CD4-positive, alpha-beta T cell treated with Interferon alpha-2 for 1 hour (primary cell): ENCODE measurements at places on chromosomes 11 and 22.

GRCh38 chr11:76688146-76688545 lies 17.6 kb upstream of the LRRC32 start:
- DNase-seq, result no peak

DNA sequence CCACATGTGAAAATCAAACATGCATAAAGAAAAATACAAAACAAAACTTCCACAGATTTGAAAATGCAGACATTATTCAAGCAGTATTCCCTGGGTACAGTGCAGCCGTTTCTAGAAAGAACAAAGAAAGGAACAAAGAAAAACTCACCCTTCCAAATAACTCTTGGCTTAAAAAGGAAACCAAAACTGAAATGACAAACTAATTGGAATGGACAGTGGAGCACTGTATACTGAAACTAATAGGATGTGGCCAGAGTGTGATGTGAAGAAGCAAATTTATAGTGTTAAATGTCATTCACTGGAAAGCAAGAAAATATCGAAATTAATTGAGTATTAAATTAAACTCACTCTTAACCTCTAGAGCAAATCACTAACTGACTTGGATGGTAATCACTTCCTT lies 55.4 kb downstream of the QSER1 start:
- no peak for DNase-seq

DNA sequence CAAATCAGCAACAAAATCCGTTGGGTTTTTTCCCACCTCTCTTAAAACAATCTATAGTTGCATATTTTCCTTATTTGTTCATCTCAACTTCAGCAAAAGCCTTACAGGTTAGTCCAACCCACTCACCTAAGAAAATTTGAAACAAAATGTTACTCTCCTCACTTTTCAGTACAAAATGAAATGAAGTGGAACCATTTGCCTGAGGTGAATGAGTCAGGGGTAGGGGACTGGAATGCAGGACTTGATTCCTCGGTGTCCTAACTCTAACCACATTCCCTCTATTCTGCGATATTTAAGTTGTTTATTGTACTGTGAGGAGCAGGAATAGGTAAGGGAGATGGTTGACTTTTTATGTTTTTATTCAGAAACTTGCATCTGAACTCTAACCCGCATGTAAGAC lies 16.4 kb downstream of the ATP5MG start:
- DNase-seq, result no peak

GRCh38 chr11:109993786-109994185 lies 99.4 kb upstream of the ZC3H12C start:
- DNase-seq, result no peak

DNA sequence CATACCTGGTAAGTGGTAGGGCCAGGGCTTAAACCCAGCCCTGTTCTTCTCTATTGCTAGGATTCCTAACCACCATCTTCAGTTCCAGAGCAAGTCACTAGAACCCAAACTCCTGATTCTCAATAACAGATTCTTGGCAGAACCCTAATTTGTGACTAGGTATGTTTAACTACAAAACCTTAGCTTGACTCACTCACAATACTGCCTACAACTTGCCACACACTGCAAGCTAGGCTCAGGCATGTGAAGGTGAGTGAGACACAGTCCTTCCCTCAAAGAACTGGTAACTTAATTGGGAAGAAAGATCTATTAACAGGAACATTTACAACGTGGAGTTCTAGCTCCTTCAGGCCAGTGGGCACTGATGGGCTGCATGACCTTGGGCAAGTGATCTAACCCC lies 14.5 kb upstream of the AMOTL1 start:
- DNase-seq, result no peak

DNA sequence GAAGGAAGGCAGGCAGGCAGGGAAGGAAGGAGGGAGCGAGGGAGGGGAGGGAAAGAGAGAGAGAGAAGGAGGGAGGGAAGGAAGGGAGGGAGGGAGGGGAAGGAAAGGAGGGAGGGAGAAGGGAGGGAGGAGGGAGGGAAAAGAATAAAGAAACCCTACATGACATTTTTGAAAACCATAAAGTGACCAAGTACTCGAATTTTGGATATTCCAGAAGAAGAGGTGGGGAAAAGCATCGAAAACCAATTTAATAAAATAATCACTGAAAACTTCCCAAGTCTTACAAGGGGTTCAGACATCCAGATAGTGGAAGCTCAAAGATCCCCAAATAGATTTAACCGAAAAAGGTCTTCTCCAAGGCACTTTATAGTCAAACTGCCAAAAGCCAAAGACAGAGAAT lies 11.7 kb downstream of the GDPD4 start:
- DNase-seq, result no peak

DNA sequence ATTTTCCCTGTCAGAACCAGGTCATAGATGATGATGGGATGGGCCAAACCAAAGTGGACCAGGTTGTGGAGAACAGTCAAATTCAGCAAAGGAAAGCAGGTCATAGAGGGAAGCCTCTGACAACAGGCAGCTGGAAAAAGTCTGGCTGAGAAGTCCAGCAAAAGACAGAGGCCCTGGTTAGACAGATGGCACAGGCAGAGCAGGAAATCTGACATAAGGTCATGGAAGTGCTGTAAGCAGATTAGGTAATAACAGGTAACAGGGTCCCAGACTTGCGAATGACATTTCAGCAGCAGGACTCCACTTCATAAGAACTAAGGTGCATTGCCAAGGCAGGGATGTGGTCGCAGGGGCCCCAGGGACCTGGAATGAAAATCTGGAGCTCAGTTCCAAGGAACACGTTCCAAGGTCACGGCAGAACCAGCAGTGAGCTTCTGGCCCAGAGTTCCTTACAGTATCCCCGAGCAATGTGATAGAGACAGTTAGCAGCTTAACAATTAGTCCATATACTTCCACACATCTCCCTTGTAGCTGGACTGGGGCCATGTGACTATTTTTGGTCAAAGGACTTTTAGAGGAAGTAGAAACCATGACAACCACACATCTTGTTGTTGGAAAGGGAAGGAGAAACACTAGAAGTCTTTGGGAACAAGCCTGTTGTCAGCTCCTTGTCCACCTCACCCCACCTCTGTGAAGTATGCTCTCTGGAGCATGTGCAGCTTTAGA lies 75.4 kb downstream of the ME3 start:
- no peak for DNase-seq

DNA sequence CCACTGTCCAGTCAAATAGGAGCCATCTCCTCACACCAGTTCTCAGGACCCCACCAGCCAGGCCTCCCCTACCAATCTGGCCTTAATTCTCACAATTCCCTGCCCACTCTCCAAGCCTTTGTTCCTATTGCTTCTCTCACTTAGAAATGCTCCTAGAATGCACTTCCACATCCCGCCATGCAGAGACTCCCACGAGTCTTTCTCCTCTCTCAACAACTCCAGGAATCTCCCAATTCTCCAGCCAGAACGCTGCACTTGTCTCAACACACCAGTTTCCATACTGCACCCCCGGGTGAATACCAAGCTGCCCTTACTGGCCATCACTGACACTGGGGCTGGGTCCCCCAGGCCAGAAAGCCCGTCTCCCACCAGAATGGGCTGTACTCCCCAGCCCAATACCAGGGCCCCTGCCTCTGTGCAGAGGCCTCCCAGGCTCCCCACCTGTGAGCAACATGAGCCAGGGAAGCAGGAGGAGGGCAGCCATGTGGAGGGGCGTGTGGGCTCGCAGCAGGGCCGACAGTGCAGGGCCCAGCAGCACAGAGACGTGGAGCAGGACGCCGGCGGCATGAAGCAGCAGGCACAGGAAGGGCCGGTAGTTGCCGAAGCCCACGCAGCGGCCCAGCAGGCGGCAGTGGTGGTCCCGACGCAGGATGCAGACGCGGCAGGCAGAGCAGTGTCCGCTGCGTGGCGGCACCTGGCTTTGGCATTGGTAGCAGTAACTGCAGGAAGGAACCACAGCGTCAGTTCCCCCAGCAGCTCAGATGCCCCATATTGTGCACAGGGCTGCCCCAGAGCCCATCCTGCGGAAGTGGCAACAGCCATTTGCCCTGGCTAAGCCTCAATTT lies 2.4 kb downstream of the ZDHHC24 start:
- peak; percentile 82 for DNase-seq

DNA sequence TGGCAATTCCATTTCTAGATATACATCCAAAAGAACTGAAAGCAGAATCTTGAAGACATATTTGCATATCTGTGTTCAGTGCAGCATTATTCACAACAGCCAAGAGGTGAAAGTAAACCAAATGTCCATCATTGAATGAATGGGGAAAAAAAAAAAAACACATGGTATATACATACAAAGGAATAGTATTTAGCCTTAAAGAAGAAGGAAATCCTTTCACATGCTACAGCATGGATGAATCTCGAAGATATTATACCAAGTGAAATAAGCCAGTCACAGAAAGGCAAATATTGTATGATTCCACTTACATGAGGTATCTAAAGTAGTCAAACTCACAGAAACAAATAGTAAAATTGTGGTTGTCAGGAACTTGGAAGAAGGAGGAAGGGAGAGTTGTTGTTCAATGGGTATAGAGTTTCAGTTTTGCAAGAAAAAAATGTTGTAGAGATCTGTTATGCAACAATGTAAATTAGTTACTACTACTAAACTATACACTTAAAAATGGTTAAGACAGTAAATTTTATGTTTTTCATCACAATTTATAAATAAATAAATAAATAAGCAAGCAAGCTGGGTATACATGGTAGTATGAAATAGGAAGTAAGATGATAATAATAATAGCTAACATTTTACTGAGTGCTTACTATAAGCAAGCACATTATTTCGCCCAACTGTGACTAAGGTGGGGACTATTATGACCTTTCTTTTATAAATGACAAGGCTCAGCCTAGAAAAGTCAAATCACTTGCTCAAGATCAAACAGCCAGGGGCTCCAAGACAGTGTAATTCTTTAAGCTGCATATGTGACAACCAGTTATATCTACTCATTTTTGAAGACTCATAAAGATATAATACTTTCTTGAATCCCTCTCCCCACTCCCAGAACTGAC lies 50.0 kb downstream of the FAM168A start:
- no peak for DNase-seq

GRCh38 chr11:74485868-74486267 lies 7.7 kb downstream of the LIPT2 start:
- no peak for DNase-seq

GRCh38 chr11:113670831-113671215 lies 35.3 kb downstream of the TMPRSS5 start:
- DNase-seq, result no peak

DNA sequence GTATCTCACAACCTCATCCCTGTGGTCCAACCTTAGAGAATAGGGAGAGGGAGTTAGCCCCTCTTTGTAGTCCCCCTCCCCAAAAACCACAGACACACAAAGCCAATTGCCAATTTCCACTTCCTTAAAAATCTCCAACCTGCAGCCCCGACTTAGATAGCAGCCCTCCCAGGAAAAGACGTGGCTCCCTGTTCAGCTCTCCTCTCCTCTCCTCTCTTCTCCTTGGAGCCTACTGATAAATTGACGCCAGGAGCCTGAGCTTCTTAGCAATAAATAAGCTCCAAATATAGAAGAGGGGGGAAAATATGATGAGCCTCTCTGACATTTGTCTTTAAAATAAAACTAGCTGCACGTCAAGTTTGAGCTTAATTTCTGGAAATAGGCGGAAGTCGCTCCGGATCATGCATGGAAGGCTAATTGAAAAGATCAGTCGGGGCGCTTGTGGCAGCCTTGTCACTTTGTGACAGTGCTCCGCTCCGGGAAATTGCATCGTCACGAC lies 7.3 kb downstream of the PAX6 start:
- DNase-seq, result no peak

DNA sequence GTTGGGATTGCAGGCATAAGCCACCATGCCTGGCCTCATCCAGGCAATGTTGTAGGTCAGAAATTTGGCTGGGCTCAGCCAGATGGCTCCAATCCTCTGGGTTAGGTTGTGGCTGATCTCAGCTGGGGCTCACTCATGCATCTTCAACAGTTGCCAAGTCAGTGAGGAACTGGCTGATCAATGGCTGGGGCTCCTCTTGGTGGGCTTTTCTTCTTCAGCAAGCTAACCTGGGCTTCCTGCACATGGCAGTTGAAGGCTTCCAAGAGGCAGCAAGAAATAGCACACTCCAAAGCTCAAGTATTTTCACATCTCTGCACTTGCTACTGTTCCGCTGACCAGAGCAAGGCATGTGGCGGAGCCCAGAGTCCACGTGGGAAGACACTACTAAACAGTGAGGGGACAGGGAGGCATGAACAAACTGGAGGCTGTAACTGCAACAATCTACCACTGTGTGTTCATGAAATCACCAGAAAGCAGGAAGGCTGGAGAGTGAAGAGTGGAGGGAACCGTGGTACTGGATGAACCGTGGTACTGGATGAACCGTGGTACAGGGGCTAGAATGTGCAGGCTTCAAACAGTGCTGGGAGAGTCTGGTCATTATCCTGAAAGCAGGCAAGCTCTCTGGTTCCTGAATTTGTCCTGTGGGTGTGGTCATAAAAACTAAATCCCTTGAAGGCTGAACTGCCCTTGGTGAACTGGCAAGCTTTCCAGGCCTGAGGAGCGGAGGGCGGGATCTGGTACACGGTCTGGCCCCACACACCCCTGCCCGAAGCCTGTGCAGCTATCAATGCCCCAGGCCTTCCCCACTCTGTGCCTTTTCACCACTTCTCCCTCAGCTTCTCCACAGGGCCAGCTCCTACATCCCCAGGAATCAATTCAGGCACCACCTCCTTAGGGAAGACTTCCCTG lies 20.2 kb downstream of the CHST1 start:
- DNase-seq, result no peak

GRCh38 chr11:116422956-116423600 lies 349.7 kb downstream of the BUD13 start:
- no peak for DNase-seq

- no peak for DNase-seq
These were observed 82.2 kb upstream of the AKIP1 start for GRCh38 chr11:8828580-8829361.

- DNase-seq, result no peak
These were observed 199.2 kb upstream of the C11orf87 start for GRCh38 chr11:109222761-109223160.

DNA sequence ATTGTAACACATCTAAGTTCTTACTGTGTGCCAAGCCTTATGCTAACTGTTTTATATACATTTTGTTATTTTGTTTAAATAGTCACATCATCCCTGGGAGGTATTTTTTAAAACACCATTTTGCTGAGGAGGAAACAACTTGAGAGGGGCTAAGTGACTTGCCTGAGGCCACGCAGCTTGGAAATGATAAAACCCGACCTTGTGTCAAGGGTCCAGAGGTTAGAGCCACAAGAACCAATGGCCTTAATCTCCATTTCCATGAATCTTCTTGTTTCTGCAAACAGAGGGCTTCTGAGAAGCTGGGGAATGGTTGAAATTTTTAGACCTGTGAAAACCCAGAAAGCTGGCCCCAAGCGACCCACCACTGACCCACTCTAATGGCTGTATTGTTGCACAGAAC lies 16.7 kb downstream of the ABTB2 start:
- DNase-seq, result no peak

DNA sequence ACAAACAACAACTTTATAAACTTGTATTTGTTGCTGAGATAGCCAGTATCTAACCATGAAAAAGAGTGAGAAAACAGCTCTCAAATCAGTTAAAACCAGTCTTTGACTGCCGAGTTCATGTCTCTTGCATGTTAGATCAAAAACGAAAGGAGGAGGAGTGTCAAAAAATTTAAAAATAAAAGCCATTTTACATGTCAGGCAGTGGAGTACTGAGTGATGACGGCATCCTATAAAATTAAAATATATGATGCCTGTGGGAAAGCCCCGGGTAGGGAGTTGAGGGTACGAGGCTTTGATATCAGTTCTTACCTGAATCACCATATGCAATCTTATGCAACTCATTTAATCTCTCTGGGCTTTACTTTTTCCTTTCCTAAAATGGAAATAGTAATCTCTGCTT lies 117.3 kb downstream of the ETS1 start:
- DNase-seq, result peak; percentile 64
